ENCODE measurements at places on chromosomes 7 and 10.

DNA sequence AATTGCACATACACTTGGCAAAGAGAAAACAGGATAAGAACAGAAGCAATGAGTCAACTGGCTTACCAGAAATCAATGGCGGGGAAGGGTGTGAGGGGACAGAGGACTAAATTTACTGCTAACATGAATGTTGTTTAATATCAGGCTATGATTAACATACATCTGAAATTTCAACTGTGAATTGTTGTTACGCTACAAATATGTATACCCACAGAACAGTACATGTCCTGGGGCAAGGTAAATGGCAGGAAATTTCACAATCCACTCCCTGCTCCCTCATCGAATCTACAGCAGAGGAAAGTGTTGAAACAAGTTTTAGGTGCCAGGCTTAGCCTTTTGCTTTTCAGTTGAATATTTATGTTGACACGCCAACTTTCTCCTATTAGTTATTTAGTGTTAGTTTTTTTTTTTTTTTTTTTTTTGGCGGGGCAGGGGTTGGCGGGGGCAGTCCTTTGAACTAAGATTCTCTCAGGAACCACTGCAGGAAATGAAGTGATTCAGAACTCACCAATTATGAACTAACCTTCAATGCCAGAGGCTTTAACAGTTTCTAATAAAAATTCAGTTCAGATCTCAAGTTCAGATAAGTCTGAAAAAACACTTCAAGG, 99.0 kb downstream of the UBE2H start:
- DNase-seq = no peak

DNA sequence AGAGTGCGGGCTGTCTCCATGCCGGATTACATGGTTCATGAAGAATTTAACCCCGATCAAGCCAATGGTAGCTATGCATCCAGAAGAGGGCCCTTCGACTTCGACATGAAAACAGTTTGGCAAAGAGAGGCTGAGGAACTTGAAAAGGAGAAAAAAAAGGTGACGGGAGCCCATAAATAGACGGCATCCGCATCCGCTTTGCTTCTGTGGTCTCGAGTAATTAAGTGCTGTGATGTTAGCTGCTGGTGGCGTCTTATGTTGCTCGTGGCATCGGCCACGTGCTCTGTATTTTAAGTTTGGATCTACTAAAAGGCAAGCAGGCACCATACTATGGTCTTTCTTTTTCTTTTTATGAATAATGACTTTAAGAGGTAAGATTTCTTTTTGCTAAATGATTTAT, 11.1 kb downstream of the C7orf57 start:
- DNase-seq = no peak

DNA sequence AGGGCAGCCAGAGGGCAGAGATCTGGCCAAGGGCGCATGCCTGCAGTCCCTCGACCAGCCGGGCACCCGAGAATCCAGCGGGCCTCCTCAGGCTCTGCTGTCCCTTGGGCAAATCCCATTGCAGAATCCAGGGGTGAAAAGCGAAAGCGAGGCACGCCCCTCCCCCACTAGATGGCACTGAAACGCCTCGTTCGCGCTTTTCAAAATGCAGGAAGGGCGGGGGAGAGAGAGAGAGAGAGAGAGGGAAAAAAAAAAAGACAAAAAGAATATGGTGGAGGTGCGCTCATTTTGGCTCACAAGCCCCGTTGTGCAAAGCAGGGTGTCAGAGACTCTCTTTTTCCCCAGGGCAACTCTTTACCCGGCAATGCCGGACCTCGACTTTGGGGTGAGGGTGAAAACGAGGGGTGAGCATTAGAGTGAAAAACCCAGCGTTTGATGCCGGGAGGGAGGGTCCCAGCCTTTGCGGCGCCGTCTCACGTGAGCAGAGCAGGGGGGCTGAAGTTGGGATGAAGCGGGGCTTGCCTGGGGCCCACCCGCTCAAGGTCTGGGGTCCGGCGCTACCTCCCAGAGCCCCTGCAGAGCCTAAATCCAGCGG, 2.5 kb upstream of the TMEM178B start:
- DNase-seq = peak; percentile 94

DNA sequence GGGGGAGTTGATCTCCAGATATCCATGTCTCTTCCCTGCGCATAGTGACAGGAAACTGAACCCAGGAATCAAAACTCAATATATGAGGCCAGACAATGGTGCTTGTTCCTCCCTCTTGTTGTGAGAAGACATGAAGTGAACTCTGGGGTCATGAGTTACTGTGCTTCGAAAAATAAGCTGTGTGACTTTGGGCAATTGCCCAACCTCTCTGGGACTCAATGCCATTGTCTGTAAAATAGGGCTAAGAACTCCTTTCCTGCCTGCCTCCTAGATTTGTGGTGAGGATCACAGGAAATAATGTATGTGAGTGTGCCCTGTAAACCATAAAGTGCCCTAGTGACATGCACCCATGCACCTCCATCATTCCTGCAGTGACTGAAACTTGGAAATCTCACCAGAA, 48.4 kb downstream of the SYPL1 start:
- DNase-seq = no peak

GRCh38 chr7:5360451-5360850, 63.2 kb downstream of the TNRC18 start:
- no peak for DNase-seq

DNA sequence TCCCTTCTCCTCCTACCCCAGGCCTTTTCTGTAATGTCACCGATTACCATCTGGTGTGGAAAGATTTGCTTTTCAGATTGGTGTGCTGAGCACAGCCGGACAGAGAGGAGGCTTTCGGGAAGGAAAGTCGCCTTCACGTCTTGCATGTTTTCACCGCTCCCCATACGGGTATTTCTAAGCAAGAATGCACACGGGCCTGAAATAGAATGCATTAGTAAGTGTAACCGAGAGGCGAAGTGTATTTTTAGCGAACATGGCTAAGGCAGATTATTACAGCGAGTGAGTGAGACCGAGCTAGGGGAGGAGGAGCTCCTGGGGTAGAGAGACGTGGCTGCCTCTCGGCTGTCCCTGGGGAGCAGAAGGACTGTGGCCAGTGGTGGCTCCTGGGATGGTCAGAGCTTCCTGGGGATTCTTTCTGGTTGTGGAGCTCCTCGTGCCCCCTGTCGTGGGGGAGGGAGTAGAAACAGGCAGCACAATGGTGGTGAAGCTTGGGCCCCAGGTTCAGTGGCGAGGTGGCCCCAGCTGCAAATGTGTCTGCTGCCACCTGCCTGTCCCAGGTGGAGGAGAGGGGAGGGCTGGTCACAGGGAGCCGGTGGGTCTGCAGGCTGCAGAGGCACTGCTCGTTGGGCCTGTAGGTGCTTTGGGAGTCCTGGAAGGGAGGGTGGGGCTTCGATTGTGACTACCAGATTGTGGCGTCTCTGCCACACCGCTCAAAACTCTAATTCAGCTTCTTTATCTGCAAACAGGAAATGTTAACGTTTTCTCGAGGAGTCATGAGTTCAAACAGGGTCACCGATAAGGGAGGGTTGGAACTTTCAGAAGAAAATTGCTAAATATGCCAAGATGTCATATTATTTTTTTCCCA, 135.8 kb downstream of the CAMK1D start:
- DNase-seq = no peak

DNA sequence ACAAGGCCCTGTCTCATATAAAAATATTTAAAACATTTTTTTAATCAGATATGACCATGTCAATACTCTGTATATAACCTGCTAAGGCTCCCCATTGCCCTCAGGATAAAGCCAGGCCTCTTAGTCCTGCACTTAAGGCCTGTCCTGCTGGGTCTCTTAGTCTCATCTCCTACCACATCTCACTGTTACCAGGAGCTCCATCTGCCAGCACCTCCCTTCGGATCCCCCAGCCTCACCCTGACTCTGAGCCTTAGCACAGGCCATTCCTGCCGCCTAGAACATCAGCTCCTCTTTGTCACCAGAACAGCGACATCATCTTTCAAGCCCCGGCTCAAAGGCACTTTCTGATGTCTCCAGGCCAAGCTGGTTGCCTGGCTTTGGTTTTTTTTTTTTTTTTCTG, 25.7 kb upstream of the GTF2IRD1 start:
- no peak for DNase-seq

DNA sequence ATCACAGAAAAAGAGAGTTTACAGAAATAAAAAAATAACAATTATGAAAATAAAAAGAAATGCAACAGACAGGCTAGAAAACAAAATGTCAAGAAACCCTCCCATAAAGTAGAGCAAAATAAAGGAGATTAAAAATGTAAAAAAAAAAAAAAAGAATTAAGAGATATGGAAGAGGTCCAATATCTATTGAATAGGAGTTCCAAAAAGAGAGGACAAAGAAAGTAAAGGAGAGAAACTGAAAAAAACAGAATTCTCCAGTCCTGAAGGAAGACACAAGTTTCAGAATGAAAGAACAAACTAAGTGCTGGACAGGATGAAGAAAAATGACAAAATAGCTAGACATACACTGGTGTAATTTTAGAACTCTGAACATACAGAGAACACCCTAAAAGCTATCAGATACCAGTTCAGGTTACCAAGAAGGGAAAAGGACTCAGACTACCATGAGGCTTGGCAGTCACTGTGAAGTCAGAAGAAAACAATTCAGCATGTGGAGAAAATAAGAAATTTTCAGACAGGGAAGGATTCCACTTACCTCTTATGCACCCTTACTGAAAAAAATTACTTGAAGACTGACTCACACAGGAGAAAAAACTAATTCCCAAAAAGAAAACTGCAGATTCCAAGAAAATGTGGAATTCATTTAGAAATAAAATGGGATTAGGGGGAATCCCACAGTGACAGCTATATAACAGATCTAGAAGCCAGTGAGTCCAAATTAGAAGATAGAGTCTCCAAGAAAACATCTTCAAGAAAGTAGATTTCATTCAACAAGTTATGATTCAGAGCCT, 40.4 kb upstream of the ABLIM1 start:
- no peak for DNase-seq

DNA sequence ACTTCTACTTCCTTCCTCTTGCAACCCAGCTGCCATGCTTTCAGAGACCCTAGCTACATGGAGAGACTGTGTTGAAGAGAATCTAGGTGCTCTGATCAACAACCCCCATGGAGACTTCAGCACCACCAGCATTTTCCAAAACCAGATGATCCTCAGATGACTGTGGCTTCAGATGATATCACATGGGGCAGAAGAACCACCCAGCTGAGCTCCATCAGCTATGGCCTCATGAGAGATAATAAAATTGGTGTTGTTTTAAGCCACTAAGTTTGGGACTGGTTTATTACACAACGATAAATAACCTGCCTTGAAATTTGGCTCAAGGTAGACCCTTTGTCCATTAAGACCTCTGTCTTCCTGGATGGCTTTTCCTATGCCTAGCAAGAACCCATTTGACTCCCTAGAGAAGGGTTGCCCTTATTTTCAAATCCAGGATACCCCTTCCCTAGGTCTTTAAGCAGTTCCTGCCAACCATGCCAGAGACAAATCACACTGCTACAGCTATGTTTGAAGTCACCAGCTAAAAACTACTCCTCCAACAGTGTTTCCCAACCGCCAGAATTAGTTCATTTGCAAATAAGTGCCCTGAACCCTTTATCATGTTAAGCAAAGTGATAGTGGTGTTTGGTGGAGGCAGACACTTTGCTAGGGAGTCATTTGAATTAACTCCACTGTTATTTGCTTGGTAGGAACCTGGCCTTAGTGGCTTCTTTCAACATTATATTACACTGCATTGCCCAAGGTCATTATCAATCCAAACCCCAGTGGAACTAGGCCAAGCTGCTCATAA, 136.9 kb upstream of the PALS2 start:
- no peak for DNase-seq

DNA sequence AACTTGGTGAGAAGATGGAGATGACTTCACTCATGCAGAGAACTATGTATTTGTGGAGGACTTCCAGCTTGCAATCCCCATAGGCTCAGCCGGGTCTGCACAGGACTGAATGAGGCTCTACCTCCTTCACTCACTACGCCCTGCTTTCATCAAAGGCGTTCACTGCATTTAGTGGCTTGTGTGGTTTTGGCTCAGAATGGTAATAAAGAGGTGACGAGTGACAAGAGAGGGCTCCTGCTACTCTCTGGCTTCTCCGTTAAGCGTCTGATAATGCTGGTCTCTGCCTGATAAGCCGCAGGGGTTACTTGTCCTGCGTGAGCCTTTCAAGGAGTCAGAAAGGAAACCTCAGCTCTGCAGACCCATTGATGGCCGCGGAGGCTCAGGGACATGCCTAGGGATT, 343.4 kb downstream of the PRPF18 start:
- DNase-seq = no peak

DNA sequence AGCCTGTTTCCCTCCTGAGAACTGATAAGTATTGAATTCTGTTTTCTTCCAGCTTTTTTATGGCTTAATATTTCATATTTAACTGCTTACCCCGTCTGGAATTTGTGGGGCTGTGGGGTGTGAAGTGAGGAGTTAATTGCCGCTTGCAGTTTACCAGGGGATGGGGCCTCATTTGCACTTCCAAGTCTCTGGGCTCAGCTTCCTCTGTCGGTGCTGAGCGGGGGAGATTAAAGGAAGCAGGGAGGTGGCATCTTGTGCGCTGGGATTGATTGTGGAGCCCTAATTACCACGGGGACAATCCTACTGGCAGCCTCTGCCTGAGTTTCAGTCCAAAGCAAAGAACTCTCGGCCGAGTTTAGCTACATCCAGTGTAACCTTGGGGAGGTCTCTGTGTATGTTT, 33.4 kb downstream of the ELFN1 start:
- no peak for DNase-seq

DNA sequence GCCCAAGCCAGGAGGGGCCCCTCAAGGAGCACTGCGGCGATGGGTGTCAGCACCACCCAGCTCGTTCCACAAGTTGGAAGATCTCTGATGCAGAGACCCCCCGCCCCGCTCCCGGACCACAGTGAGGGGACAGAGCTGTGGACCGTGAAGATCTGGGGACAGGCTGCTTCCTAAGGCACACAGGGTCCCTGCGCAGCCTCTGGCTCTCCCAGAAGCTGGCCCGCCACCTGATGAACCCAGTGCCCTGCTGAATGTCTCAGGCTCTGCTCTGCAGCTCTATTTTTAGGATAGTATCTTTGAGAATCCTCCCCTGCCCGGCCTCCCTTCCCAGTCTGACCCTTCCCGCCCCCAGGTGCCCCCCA, 29.7 kb downstream of the GBX1 start:
- DNase-seq = no peak

- no peak for DNase-seq
Measured at GRCh38 chr10:44394696-44395381, 9.9 kb upstream of the CXCL12 start.

GRCh38 chr7:5824297-5824610, 42.8 kb upstream of the RNF216 start:
- DNase-seq = no peak

GRCh38 chr10:129784891-129785290, 179.2 kb downstream of the EBF3 start:
- no peak for DNase-seq
